ENCODE measurements at places on chromosomes 2 and 18.

DNA sequence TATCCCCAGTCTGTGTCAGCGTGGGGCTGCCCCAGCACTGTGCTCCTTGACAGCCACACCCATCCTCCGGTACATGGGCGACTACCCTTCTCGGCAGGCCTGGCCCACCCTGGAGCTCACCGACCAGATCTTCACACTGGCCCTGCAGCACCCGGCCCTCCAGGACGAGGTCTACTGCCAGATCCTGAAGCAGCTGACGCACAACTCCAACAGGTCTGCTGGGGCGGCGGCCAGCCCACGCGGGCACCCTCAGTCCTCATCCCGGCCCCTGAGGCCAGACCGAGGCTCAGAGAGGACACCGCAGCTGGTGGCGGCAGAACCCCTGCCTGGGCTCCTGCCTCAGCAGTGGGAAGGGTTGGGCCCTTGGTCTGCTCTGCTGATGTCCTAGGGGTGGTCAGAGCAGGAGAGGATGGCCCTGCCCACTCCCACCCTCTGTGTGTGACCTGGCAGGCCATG, 14.4 kb upstream of the GPR17 start:
- no peak for DNase-seq

- no peak for DNase-seq
Measured at GRCh38 chr2:20568501-20569463, 82.1 kb downstream of the HS1BP3 start.

GRCh38 chr2:37642907-37643729, 28.3 kb downstream of the CDC42EP3 start:
- no peak for DNase-seq

DNA sequence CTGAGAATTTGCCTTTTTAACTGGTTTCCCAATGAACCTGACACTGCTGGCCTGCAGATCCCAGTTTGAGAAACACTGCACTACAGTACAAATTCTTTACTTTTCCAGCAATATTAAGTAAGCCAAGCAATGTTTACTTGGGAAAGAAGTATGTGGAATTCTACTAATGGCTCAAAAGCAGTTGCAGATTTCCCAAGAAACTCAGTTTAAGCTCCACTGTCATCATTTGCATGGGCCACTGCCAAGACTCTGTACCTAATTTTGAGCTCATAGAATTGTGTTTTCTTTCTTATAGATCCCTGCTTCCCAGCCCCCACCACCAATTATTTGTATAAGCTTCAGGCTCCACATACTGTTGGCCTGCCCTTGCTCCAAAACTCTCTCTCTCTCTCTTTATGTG, 676.1 kb downstream of the RNF144A start:
- DNase-seq, result no peak

GRCh38 chr2:112256654-112257053, 1.8 kb upstream of the ZC3H8 start:
- no peak for DNase-seq
